ENCODE measurements at places on chromosomes 5 and 9. TPM values are rescaled to one million over a fixed set of nuclear protein-coding genes. Genes with fewer than 3 reads are reported as not detected.
A peak's percentile ranks its signal among the peaks of the same experiment; 100 is the strongest.

DNA sequence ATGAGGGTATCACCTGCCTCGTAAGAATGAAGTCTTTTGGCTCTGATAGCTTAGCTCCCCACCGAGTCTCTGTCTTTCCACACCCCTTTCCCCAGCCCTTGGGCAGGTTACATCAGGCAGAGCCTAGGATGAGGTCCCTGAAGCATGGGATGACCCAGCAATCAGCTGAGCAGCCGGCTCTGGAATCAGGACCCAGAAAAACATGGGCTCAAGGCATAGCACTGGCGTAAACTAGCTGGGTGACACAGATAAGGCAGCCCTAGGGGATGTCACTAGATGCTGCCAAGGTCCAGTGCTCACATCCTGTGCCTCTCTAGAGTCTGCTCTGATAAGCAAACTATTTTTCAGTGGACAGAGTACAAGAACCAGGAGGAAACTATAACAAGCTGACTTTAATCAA, 26.6 kb downstream of the IDNK start:
- DNase-seq, result no peak

- DNase-seq, result no peak
Observed at GRCh38 chr5:113056988-113057387, 80.4 kb downstream of the DCP2 start.

DNA sequence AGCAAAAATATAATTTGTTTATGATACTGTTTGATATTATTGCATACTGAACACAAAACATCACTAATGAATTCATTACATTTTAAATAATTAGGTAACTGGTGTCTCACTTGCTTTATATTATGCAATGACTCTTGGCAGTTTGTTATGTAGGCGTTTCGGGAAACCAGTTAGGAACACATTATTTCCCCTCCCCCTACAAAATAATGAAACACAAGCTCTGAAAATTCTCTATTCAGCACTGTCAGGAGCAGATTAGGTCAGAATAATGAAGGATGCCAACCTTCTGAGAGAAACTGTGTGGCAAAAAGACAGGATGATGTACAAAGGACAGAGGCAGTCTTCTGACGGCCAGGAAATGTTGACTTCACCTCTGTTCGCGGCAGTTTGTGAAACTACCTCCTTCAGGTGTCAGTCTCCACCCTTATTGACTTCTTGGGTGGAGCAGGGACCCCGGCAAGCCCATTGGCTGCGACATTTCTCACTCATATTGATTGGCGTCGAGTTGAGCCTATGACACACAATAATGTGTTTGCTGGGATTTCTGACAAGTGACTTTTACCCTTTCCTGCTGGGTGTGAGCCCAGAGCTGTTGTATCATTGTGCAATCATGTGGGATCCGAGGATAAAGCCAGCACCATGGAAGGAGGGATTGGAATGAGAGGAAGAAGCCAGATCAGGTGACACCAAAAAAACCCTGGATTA, 33.9 kb downstream of the SH3PXD2B start:
- DNase-seq, result peak; percentile 60

DNA sequence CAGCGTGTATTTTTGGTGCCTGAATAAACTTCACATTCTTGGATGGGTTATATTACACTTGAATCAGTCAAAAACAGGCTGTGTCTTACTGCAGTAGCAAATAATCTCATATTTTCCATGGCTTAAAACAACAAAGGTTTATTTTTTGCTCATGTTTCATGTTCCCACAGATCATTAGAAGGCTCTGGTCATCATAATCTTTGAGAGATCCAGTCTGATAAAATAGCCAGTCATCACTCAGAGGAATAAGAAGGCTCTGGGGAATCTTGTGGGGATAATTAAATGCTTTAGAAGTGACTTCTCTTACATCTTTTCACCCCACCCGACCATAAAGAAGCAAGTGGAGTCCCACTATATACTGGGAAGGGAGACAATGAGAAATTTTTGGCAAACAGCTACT, 417.7 kb downstream of the PSAT1 start:
- no peak for DNase-seq

- DNase-seq, result no peak
Observed at GRCh38 chr5:154236011-154236410, 45.5 kb downstream of the GALNT10 start.

DNA sequence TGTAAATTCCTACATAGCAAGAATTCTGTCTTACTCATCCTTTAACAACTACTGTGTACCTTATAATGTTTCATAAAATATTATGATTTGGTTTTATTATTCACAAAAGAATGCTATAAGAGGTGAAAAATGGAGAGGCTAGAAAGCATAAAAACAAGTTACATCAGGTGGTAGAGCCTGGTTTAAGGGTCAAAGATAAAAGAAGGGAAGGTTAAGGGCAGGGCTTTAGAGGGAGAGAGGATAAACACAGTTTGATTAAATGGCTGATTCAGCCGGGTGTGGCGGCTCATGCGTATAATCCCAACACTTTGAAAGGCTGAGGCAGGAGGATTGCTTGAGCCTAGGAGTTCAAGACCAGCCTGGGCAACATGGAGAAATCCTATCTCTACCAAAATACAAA, 40.4 kb upstream of the HSPB3 start:
- DNase-seq, result no peak

The SLC4A9 gene
- not detected for polyA plus RNA-seq

The TMEM252 gene
- not detected for polyA plus RNA-seq

The ALDH7A1 gene
- polyA plus RNA-seq, result 64.5 TPM

All from A549 (cell line).